ENCODE measurements at places on chromosomes 2 and 18. TPM values are rescaled to one million over a fixed set of nuclear protein-coding genes. Genes with fewer than 3 reads are reported as not detected.
A peak's percentile ranks its signal among the peaks of the same experiment; 100 is the strongest.

- no peak for DNase-seq
These were observed 8.4 kb upstream of the ANXA4 start for GRCh38 chr2:69733342-69734034.

- DNase-seq: peak; percentile 68
These were observed 213.5 kb downstream of the ZNF516 start for GRCh38 chr18:76281565-76281964.

GRCh38 chr2:11750422-11750821, 4.0 kb downstream of the LPIN1 start:
- no peak for DNase-seq

GRCh38 chr2:107669335-107669734, 157.4 kb upstream of the RGPD4 start:
- DNase-seq: no peak

DNA sequence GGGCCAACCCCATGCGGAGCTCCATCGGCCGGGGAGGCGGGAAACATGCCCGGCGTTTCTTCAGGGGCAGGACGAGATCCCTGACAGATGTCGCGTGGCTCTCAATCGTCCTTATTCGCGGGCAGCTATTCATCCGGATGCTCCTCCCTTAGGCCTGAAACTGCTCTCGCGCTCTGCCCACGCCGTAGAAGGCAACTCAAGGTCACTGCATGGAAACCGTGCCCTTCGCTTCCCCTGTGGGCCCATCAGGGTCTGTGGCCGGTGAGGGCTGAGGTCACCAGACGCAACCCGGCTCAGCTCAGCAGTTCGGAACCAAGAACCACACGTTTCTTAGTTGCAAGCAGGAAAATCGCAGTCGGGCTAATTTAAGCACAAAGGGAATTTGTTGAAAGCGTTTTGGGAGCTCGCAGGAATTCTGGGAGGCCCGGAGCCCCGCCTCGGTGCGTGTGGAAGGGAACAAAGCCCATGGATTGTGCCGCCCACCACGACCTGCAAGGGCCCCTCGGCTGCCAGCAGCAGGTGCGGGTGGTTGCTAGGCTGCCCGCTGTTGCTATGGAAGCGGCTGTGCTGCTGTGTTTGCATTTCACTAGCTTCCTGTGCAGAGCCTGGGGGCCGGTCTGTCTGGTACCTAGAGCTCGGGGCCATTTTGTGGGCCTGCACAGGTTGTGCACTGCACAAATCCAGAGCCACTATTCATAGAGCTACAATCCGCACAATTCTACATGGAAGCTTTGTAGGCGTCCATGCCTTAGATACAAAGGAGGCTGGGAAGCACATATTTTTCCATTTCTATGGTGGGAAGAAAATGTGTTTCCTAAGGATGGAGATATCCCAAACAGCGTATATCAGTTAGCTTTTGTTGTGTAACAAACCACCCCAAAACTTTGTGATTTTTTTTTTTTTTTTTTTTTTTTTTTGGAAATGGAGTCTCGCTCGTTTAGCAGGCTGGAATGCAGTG, 6.0 kb upstream of the ALLC start:
- no peak for DNase-seq

- no peak for DNase-seq
These were observed 1.5 kb downstream of the SOWAHC start for GRCh38 chr2:109615637-109616144.

GRCh38 chr2:150271952-150272802, 215.3 kb downstream of the RND3 start:
- no peak for DNase-seq

DNA sequence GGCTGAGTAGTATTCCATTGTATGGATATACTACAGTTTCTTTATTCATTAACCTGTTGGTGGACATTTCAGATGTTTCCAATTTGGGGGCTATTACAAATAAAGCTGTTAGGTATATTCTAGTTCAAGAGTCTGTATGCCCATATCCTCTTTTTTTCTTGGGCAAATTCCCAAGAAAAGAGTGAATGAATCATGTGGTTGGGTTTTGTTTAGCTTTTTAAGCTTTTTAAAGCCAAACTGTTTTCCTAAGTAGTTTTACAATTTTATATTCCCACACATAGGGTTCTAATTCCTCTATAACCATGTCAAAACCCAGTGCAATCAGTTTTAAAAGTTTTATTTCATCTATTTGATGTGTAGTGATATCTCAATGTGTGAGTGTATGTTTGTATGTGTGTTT, 44.9 kb upstream of the BAZ2B start:
- no peak for DNase-seq

DRC1 gene
- not detected for total RNA-seq

DNA sequence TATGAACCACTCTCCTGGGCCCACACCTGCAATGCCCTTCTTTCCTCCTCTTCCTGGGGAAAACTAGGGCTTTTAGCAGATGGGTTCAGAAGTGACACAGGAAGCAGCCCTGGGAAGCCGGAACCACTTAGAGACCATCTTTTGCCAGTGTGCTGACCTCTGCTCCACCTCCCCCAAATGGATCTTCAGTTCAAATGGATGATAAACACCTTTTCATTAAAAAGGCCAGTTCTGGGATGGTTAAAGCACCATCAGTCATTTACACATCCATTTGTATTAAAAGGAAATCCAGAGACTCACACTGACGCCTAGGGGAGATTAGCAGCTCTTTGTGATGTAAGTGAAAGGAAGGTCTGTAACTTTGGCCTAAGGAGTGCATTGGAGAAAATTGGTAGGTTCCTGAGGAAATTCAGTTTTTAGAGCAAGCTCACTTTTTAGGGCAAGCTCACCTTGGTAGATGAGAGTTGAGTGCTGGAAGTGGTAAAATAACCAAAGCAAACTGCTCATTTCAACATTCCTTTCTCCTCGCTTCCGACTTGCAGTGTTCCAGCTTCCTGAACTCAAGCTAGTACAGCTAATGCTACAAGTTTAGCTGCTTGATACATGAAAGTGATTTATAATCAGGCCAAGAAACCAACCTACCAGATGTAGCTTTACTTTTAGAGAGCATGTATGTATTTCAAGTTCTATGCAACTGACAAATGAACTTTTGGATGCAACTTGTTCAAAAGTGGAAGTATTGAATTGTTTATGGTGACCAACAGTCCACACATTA, 47.7 kb downstream of the ACTR2 start:
- DNase-seq: no peak

GRCh38 chr2:237466211-237466610, 20.8 kb upstream of the MLPH start:
- DNase-seq: no peak

APLF gene
- 10.0 TPM for total RNA-seq

GRCh38 chr2:238926761-238927611, 79.1 kb downstream of the TWIST2 start:
- DNase-seq: no peak

DNA sequence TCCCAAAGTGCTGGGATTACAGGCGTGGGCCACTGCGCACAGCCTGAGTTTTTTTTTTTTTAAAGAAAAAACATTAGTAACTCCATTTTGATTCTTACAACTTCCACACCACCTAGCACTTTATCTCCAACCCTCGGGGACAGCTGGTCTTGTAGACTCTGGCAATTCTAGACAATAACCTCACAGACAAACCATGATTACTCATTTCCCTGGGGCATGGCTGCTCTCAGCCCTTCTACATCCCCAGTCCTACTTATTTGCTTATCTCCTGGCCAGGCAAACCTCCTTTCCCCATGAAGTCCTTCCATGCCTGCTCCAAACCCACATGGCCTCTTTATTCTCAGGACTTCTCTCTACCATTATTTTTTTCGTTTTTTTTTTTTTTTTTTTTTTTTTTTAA, 91.1 kb downstream of the ACTR3 start:
- no peak for DNase-seq

DNA sequence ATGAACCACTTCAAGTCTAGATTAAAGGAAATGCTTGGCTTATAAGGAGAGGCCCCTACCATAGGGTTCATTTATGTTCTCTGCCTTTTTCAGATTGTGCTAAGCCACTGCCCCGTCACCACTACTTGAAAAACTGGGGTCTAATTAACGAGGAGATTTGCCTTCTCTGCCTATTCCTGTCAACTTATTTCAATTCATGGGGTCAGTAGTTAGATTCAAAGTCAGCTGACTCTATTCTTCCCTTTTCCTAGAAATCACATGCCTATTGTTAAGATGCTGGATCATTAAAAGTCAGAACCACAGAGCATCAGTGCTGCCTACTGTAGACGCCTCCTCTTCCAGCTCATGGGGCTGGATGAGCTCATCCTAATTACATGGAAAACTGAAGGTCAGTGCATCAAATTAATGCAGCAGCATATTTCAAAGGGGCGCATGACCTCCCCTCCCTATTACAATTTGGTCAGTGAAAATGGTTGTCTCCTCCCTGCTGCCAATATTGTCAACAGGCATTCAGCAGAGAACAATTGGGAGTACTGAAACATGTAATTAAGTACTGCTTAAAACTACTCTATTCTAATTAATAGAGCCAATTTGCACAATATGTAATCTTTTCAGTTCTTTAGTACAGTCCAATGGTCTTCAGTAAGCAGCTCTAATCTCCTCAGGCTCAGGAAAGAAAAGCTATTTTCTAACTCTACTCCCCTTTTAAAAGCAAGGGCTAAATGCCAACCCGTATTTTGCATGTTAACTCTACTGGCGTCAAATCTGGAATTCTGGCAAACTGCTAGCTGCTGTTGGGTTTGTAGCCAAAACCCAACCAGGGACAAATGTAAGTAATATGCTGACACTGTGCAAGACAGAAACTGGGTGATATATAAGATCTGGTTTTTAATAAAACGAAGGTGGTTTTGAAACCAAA, 117.4 kb upstream of the ITGB6 start:
- no peak for DNase-seq

DNA sequence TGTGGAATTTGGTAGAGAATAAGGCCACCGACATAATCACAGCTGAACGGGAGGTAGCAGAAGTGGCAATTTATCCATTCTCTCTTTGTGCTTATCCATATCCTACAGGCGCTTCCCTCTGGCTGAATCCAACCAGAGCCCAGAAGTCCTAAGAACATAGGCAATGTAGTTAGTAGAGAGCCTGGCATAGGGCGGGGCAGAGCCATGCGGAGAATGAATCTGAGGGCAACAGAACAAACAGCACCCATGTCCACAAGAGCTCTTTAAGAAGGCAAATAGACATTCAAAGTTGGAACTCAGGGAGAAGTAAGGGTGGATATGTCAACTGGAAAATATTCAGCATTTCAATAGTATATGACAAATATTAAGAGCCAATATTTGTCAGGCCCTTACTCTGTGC, 305.9 kb upstream of the VWC2L start:
- no peak for DNase-seq

RAB31 gene
- total RNA-seq: 14.8 TPM

LHCGR gene
- total RNA-seq: 0.19 TPM

DNA sequence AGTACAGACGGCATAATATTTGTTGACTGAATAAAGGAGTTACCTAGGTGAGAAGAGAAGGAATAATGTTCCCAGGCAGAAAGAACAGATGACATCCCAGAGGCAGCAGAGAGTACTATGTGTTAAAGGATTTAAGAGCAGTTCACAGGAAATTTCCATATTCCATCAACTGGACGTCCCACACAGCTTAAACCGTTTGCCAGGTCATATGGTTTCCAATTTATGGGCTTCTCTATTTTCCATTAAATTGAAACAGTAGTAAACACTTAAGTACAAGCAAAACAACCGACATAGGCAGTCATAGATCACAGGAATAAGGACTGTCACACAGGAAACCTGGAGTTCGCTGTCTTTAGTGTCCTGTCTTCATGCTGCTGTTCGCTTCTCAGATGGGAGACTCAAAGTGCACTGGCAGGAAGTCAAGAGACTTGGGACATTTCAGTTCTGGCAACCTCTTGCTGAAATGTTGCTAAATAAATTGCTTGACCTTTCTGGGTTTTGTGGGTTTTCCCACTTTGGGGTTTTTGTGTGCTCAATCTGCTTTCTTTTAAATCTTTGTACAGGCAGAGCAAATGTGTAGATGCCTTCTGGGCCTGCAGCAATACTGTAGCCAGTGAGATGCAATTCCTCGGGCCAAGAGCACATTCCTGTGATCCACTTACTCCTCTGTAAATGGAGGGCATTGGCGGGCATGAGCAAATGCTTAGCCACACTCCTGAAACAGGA, 5.8 kb upstream of the PIEZO2 start:
- no peak for DNase-seq

C2orf15 gene
- total RNA-seq: 3.2 TPM

- DNase-seq: no peak
These were observed 14.5 kb upstream of the SEH1L start for GRCh38 chr18:12933327-12933726.

DNA sequence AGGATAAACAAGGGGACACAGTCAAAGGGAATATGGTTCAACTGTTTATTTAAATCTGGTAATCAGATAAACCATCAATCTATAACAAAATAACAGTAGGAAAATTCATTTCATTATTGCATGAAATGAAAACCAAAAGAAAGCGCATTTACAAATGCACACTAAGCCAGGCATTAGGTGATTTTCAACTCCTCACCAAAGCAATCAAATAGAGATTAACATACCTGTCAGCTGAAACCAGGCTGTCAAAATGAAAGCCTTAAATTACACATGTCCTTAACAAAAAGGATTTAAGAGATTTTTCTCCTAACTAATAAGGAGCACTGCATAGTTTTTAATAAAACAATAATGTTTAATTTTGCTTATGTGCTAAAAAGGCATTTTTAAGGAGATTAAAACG, 23.0 kb downstream of the STK39 start:
- DNase-seq: no peak

SLC30A3 gene
- not detected for total RNA-seq

DNA sequence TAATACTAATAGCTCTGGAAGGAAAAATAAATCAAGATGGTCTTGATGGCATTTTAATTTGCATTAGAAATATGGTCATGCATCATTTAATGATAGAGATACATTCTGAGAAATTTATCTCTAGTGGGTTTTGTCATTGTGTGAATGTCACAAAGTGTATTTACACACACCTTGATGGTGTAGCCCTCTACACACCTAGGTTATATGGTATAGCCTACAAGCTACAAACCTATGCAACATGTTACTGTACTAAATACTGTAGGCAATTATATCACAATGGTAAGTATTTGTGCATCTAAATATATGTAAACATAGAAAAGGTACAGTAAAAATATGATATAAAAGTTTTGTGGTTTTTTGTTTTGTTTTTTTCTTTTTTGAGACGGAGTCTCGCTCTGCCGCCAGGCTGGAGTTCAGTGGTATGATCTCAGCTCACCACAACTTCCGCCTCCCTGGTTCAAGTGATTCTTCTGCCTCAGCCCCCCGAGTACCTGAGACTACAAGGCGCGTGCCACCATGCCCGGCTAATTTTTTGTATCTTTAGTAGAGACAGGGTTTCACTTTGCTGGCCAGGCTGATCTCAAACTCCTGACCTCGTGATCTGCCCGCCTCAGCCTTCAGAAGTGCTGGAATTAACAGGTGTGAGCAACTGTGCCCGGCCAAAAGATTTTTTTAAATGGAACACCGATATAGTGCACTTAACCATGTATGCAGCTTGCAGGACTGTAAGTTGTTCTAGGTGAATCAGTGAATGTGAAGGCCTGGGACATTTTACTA, 83.7 kb upstream of the UBXN4 start:
- no peak for DNase-seq

All from lower leg skin (tissue), 4 donors.